Putamen (tissue), 1 donor: ENCODE measurements at places on chromosomes 7 and 10.
A peak's percentile ranks its signal among the peaks of the same experiment; 100 is the strongest.

DNA sequence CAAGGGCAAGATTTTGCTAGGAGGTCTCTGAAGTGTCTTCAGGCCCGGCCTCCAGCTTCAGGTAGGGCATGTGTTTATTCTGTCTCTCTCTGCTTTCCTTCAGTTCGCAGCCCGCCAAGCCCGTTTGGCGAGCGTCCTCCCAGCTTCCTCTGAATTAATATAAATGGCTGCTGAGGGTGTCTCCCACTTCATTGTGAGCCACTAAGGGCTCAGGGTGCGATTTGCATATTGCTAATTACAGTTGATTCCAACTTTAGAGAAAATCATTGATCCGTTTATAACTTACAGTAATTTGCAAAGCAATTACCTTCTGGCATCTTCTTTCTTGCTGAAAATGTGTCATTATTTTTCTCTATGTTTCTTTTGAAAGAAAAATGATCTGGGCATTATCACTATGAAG, 128.3 kb upstream of the SORCS3 start:
- no peak for DNase-seq

GRCh38 chr7:11155883-11156282, 182.2 kb downstream of the PHF14 start:
- no peak for DNase-seq

GRCh38 chr7:140672382-140673062, at the start of gene ADCK2:
Gene ADCK2 (plus strand): TSS chr7:140672945. CDS start chr7:140673331, 386 bp downstream.
- peak; percentile 59 for DNase-seq

GRCh38 chr10:73248259-73248724, 1.2 kb upstream of the DNAJC9 start:
- DNase-seq, result no peak

DNA sequence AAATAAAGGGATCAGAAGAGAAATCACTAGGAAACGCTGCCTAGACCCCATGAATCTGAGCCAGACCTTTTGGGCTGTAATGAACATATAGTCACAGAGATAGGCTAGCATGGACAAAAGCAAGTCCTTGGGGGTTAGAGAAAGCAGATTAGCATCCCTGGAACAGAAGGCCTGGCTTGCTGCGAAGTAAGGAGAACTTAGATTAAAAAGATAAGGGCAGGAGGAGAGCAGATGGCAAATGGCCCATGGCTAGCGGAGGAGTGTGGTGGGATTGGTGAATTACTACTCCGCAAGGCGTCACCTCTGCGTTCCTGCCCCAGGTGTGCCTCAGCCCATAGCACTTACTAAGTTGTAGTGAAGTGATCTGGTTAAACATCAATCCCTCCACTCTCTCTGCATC, 92.3 kb upstream of the ZNF438 start:
- DNase-seq, result no peak

DNA sequence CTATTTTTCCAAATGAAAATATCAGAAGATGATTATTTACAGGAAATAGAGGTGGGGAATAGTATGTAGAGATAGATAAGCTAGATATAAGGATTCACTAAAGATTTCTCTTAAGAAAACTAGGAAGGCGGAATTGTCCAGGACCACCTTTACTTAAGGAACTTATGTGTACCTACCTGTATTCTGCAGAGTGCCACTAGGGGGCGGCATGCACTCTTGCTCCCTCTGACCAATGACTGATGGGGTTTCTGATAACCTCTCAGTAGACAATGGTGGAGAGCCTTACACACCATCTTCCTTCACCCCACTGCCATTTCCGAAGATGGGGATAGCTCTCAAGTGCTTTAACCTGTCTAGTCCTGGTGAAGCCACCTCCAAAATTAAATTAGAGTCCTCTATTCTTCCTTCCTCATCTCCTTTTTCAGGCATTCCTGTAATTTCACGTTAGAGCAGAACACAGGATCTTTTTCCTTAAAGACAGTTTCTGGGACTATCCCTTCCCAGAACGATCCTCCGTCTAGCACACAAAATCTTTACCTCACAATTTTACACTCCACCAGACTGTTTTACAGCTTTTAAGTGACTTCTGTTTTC, 453.1 kb downstream of the SORCS1 start:
- no peak for DNase-seq

- no peak for DNase-seq
Measured at GRCh38 chr10:71265201-71265575, 52.8 kb downstream of the UNC5B start.

- no peak for DNase-seq
Measured at GRCh38 chr10:113038183-113038582, 88.1 kb downstream of the TCF7L2 start.

- DNase-seq, result no peak
Measured at GRCh38 chr7:25860275-25861163, 291.5 kb upstream of the NFE2L3 start.

GRCh38 chr10:121734589-121735045, 136.4 kb upstream of the FGFR2 start:
- DNase-seq, result no peak

DNA sequence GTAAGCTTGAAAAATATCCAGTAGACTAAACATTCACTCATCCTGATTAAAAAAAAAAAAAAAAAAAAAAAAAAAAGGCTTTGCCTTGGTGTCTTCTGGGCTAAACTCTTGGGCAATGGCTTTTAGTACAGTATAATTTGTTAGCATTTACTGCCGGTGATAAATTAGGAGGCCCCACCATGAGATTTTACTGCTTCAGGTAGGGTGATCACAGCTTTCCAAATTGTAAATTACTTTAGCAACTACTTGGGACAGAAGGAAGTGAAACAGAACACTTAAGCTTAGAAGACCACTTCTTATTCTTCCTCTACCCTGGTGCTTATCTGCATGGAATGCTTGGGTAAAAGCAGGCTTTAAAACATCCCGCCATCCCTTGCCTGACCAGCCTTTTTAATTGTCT, 152.1 kb downstream of the HIBADH start:
- DNase-seq, result no peak

DNA sequence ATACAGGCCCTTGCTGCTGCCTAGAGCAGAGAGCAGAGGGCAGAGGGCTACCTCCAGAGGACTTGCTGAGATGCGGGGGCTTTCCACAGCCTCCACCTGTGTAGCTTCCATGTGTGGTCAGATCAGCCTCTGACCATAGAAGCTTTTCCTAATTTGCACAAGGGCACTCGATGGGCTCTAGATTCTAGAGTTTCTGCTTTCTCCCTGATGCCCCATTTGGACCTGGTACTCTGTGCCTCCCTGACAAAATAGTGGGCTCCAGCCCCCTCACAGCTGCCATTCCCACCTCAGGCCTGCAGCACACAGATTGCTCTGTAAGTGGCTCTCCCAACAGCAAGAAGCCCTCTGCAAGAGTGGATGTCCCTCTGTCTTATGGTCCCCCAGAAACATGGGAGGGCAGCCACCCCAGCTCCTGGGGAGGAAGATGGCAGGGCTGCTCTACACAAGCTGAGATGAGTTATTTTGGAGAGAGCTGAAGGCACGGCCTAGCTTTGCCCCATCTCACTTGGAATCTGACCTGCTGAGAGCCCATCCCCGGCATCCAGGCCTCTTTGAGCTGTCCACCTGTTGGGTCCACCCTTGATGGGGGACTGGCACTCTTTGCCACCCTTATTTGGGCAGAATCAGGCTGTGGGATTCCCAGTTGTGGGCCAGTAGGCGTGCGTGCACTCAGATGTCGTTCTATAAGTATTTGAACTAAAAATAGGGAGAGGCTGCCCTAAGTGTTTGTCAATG, 16.7 kb downstream of the TMEM273 start:
- no peak for DNase-seq

DNA sequence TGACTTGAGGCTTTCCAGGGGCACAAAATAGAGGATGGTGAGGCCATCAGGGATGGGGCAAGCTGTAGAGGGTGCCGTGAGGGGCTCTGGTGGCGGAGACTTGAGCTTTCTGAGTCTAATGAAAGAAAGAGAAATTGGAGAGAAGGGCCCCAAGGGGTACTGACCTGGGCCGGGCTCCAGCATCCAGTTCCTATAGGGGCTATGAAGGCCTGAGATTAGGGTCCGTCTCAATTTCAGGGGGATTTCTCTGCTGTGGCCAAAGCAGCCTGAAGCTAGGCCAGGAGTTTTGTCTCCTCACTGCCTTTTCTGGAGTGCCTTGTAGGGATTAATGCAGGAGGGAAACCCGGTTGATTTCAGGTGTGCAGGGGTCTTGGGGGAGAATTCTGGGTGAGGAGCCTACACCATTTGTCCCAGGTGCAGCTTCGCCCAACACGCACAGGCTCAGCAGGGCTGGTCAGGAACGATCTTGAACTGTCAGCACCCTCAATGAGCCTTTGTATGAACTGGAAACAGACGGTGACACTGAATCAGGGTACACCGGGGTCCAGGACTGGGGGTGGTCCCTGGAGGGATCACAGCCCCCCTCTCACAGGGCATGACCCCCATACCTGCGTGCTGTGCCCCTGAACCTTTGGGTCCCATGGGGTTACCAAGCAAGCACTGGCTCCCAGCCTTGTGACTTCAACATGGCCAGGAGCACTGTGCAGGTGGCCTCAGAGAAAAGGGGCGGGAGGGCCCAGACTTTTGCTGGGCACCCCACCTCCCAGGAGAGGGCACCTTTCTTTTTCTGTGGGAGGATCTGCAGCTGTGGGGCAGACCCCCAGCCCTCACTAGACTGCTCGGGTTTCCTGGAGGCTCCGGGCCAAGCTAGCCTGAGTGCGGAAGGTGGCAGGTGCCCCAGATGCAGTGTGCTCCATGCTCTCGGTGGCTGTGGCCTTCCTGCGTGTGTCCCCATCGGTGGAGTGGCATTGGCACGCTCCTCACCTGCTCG, 122.9 kb upstream of the RET start:
- DNase-seq, result no peak

DNA sequence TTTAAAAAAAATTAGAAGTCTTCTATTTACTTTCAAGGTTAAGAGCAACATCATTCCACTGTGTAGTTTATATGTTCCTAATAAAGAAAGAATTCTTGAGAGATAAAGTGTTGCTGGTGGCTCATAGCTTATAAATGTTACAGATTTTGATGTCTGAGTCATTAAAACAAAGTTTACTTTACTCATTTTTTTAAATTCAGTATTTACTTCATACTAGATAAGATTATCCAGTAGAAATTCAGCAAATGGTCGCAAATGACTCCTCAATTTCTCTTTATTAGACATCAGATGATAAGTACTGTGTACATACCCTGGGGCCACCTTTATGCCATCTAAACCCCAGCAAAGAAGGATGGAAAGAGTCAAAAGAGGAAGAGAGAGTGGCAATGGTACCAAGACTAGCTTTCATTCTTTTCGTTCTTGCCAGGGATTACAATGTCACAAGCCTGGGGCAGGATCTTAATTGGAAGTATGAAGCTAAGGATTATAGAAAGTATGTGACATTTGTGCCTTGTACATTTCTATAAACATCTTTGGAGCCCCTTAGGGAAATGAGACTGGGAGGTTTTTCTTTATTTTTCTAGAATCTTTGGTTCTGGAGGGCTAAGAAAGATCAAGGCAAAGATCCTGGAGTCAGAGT, 206.1 kb downstream of the CHRM2 start:
- DNase-seq, result no peak

GRCh38 chr10:116774728-116775151, 32.4 kb upstream of the HSPA12A start:
- DNase-seq, result no peak

DNA sequence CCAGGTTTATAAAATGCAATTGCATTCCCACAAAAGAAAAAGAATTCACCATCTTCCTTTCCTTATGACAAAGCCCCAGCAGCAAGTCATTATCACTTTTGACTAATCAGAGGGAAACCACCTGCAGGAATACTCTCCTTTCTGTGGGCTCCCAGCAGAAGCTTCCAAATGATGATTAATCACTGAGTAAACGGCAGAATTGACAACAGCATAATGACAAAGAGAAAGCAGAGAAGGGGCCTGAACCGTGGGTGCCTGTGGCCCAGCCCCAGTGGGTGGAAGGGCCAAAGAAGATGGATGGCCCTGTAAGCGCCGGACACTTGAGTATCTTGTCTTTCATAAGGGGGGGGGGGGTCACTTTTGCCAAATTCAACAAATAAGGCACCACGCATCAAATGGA, 152.4 kb upstream of the NRBF2 start:
- no peak for DNase-seq

- DNase-seq, result peak; percentile 63
Measured at GRCh38 chr7:113085781-113086390, 741 bp downstream of the GPR85 start.

DNA sequence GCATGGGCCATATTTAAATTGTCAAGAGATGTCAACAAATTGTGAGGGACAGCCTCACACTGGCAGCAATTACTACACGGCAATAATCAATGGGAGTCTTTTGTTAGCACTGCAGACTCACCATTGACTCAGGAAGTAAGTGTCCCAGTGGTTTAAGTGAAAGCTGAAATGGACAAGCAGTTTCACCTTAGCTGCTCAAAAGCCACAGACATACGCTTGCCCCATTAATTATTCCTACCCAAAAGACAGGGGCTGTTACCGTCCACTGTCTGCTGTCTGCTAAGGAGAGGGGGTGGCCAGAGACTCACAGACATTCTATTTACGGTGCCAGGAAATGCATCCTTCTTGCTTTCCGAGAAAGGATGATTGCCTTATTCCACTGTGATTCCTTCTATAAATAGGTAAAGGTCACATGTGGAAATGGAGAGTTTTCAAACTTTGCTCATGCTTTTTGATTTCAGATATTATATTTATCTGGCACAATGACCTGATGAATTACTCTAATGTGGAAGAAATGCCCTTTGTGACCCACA, 309.7 kb upstream of the NFE2L3 start:
- no peak for DNase-seq

DNA sequence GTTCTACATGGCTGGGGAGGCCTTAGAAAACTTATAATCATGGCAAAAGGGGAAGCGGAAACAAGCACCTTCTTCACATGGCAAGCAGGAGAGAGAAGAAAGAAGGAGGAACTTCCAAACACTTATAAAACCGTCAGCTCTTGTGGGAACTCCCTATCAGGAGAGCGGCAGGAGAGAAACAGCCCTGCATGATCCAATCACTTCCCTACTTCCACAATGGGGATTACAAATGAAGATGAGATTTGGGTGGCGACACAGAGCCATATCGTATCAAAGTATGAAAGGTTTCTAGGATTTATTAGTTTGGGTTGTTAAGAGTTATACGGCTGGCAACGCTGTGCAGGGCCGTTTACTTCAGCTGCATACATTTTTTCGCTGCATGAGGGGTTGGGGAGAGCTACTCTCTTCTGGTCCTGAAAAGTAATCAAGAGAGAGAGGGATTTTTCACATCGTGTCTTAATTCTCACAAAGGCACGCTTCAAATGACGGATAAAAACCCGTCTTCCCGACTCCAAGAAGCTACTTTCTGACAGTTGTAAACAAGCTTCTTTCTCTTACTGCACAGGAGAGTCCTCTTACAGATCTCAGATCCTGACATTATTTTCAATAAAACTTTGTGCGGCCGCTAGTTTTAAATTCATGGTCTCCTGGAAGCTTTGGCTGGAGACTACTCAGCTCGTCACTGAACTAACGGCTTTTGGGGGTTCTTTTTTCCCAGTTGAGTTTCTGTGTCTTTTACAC, 751 bp upstream of the GTPBP10 start:
- DNase-seq, result peak; percentile 7

DNA sequence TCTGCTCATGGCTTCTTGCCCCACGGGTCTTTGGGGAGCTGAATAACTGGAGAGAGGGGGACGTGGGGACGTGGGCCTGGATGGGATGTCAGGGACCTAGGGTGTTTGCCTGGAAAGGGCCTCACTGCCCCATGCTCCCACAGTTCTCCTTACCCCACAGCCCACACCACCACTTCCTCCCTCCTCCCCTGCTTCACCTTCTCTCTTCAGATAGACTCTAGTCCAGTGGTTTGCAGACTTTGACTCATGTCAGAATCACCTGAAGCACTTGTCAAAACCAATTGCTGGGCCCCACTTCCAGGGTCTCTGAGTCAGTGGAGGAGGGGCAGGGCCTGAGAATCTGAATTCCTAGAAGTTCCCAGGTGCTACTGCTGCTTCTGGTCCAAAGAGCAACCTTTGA, 327.4 kb downstream of the RPS24 start:
- no peak for DNase-seq

GRCh38 chr7:55375237-55375636, 10.1 kb downstream of the LANCL2 start:
- DNase-seq, result no peak
